Stimulated activated CD4-positive, alpha-beta T cell treated with anti-CD3 and anti-CD28 coated beads, TNF-alpha, amount 100 ng/mL, for 24 hours (primary cell): ENCODE measurements at places on chromosomes 7 and 10.
A peak's percentile ranks its signal among the peaks of the same experiment; 100 is the strongest.

- no peak for DNase-seq
Measured at GRCh38 chr10:89553064-89553734, 17.8 kb upstream of the SLC16A12 start.

DNA sequence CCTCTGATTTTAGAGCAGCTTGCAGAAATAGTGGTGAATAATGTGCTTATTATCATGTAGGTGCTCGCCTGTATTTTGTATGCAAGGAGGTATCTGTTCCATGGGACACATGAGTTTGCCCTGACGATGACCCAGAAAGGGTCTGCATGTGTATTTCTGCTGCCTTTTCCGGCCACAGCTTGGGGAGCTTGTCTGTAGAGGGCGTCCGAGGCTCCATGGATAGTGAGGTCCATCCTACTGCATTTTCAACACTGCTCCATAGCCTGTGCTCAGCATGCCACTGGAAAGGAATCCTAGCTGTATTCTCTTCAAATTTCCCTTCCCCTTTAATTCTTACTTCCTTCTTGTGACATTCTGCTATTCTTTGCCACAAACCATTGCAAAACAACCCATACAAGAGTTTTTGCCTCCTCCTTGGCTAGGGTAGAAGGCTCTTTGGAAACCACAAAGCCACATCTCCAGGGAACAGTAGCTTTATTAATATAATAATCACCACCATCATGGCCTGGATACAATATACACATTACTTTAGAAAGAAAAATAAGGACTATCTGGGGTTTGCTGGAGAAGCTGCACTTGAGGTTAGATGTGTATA is 127.7 kb downstream of the DYNC1I1 start:
- no peak for DNase-seq

- DNase-seq, result no peak
Measured at GRCh38 chr7:46215987-46216567, 295.0 kb upstream of the IGFBP3 start.

DNA sequence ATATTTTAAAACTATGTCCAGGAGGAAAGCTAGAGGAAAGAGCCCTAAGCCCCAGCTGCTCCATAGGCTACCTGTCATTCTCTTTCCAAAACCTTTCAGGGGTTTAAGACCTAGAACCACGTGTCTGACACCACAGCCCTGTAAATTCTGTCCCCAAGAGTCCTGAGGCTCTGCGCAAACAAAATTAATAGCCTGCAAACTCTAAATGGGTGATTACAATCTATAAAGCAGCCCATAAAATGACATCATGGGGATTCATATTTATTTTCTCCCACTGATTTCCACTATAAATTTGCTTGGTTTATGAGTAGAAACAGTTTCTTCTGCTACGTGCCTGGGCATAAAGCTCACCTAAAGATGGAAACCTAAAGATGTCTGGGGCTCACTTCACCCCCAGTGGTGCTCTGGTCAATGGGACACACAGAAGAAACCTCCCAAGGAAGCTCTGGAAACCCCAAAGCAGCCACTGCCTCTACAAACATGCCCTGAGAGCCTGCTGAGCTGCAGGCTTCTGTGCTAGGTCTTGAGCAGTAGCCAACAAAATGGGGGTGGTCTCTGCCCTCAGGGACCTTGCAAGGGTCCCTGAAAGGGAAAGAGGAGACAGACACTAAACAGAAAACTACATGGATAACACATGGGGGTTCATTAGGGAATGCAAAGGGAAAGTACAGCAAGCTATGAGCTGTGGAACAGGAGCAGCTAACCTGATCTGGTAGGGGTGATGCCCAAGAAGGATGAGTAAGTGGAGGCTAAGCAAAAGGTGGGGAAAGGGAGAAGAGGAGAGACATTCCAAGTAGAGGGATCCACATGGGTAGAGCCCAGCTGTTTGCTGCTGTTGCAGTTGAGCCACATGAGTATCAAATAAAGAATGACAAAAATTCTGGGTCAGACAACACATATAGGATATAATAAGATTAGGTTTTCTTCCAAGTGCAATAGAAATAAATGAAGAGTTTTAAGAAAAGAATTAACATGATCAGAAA is 331.7 kb downstream of the KCNMA1 start:
- DNase-seq, result no peak

DNA sequence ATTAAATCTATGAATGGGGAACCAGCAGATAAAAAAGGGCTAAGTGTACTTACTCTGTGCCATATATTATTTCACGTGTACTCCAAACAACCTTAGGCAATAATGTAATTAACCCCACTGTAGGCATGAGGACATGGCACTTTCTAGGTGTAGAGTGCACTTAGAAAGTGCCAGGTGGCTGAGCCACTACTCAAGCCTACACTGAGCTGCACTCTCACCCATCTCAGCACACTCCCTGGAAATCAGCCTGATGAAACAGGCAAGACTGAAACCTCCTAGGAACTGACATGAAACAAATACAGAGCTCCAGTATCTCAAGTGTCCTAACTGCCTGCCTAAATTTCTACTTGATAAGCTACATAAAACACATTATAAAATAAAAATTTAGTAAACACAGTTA is 147.4 kb downstream of the KMT2E start:
- no peak for DNase-seq

DNA sequence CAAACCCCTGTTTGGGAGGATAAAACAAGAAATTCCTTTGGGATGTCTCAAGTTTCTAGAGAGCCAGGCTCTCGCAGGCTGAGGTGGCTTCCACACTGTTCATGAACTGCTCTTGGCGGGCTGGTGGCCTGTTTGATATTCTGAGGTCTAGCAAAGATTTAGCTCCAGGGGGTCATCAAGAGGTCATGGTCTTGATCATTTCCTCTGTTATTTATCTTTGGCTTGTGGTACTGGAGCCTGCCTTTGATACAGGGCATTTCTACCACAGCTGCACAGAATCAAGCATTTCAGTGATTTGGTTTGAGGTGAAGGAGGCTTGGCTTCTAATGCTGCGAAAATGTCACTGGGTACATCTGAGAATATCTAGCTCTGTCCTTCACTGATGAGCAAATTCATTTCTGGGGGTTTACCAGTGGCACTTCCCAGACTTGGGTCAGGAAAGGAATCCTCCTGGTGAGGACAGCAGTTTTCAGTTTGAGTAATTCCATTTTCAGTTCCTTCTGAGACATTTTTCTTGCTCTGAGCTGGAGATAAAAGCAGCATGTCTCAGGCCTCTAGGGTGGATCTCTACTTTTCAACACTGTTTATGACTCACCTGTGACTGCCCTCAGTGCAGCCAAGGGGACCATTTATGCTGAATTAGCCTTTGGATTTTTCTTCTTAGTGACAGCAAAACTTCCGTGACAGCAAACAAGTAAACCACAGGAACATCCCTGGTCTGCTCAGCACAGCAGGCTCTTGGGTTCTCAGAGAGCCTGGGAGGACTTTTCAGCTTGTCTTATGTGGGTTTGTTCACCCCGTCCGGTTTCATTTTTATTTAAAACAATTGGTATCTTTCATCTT is 312.0 kb downstream of the RNLS start:
- DNase-seq, result peak; percentile 48

DNA sequence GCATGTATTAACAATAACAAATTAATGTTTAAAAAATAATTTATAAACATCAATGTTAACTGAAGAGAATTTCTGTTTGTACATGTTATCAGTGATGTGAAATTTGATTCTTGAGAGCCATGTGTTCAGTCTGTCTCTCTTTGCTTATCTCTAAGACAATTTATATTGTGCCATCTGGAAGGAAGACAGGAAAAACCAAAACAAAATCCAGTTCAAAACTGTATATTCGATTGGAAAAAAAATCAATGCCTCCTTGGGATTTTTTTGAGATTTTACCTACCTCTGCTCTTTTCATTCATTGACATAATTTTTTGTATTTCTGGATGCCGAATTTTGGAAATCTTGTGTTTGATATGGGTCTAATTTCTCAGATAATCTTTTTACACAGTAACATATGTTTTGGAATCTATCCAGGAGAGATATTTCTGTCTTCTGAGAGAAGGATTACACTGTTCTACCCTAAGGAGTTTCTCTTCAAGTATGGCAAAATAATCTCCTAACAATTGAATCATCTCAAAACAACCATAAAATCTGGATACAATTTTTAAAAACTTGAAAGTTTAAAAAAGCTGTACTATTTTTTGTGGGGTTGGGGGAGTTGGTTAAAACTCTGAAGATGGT is 311.9 kb upstream of the GNAI1 start:
- DNase-seq, result no peak

DNA sequence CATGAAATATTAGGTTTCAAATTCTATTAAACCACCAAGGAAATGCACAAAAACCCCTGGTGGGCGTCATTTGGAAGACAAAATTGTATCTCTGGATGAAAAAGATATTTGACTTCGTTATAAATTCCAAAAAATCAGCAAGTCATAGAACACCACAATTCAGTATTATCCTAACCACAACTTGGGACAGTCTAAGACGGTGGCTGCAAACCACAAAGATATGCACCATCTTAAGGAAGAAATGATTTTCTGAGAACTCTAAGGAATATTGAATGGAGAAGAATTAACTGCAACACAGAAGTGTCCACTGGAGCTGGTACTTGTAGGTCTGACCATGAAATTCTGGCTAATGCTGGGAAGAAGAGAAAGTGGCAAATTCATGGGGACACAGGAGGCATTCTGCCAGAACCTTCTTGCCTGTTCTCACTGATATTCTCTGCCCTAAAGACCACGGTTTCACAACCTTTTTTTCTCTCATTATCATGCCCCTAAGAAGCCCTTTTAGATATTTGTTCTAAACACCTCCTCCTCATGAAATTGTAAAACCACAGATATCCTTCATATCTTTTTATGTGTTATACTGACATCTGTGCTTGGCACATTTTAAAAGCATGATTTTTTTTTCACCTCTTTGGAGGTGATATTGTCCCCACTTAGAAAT is 92.9 kb downstream of the SFMBT2 start:
- no peak for DNase-seq

DNA sequence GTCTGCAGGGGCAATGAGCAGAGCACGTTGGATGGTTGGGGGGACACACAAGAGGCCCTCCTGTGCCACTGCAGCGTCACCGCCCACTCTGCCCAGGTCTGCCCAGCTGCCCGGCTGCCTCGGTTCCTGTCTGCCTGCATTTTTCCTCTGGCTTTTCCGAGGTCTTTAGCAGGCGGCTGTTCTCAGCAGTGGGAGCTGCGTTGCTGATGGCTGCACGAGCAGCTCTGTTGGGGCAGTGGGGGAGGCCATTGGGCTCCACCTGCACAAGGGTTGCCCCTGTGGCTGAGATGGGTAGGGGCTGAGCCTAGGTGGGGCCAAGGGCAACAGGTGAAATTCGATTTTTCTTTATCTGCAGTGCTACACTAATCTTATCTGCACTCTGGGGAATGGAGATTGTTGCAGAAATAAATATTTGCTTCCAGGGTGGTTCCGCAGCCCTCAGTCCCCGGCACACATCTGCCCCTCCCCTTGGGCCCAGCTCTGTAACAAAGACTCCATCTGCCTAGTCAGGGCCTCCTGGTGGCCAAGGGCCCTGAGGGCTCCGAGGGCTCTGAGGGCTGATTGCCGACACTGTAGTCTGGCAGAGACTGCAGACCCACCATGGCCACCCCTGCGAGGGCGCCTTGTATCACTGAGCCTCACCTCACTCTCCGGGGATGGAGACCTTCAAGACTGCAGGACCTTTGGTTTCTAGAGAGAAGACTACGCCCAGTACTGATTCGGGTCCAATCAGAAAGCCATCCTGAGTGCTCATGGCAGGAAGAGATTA is 141.7 kb upstream of the SHH start:
- no peak for DNase-seq

- DNase-seq, result no peak
Measured at GRCh38 chr7:37109016-37109683, 339.5 kb downstream of the ELMO1 start.

DNA sequence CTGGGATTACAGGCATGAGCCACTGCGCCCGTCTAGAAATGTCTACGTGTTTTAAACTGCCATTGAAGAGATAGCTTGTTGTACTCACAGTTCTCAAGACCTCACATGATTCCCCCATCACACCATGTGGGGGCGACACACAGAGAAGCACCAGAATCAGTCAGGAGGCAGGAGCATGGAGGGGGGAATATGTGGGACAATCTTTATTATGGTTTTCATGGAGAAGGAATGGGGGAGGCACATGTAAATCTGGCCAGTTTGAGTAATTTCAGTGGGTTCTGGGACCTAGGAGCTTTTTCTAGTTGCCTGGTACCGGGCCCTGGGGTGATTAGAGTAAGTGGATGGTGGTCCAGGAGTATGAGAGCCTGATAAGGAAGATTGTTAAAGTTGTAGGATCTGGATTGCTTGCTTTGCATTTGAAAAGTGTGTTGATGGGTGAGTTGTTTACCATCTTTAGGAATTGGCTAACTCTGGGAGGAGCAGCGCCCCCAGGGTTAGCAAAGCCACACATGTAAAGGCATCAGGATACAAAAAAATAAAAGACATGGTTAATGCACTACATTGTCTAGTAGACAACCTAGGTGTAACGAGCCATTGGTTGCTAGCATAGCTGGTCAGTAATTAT is 85.4 kb upstream of the SLC13A1 start:
- no peak for DNase-seq

GRCh38 chr10:69869291-69869961 is 67.7 kb downstream of the COL13A1 start:
- DNase-seq, result no peak

DNA sequence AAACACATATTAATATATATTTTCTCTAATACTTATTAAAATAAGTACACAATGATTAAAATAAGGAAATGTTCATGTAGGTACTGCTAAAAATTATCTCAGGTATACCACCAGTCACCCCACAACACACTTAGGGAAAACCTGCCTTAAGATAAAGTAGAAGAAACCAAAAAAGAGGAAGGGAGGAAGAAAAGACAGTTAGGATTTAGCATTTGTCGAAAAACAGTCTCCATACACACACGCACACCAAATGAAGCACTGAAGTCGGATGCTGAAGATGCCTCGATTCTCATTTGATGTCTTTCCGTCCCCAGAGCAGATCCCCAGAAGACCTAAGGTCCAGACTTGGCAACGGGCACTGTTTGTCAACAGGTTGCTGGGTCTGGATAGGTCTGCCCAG is 30.0 kb upstream of the ARID5B start:
- no peak for DNase-seq

GRCh38 chr10:21750424-21750823 is 216.4 kb downstream of the MLLT10 start:
- no peak for DNase-seq

GRCh38 chr7:70782796-70783195 is 349.1 kb upstream of the GALNT17 start:
- DNase-seq, result no peak

DNA sequence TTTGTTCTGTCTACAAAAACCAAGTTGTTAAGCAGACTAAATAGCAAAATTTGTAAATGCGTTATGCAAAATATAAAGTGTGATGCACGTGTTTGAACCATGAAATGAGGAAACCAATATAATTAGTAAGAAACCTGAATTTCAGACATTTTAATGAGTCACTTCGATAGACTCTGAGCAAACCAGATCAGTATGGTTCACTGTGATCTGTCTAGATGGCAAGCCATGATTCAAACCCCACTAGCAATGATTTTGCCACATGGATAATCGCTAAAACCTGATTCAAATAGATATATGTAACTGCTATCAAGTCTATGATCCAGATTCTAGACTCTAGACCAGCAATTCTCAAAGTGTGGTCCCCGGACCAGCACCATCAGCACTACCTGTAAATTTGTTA is 24.8 kb downstream of the ZC3HAV1 start:
- no peak for DNase-seq
